ENCODE measurements at places on chromosomes 1 and 21. TPM values are rescaled to one million over a fixed set of nuclear protein-coding genes. Genes with fewer than 3 reads are reported as not detected.

Gene NBPF9
- total RNA-seq = 18.5 TPM

Gene C1orf167
- not detected for total RNA-seq

Gene TRIM63
- not detected for total RNA-seq

Gene C1QB
- total RNA-seq = not detected

Gene ELOVL1
- 131 TPM for total RNA-seq

Gene CYP4B1
- total RNA-seq = not detected

Gene TACSTD2
- 3.0 TPM for total RNA-seq

Gene RNU1-2
- 1,553 TPM for total RNA-seq

Gene CPLANE2
- total RNA-seq = 8.2 TPM

Gene RUNX3
- total RNA-seq = 2.5 TPM

Gene MTF2
- total RNA-seq = 56.4 TPM

Gene WNT9A
- 4.1 TPM for total RNA-seq

Gene CD2
- 0.14 TPM for total RNA-seq

Gene GBP4
- total RNA-seq = 0.34 TPM

Gene OR6N1
- total RNA-seq = not detected

DNA sequence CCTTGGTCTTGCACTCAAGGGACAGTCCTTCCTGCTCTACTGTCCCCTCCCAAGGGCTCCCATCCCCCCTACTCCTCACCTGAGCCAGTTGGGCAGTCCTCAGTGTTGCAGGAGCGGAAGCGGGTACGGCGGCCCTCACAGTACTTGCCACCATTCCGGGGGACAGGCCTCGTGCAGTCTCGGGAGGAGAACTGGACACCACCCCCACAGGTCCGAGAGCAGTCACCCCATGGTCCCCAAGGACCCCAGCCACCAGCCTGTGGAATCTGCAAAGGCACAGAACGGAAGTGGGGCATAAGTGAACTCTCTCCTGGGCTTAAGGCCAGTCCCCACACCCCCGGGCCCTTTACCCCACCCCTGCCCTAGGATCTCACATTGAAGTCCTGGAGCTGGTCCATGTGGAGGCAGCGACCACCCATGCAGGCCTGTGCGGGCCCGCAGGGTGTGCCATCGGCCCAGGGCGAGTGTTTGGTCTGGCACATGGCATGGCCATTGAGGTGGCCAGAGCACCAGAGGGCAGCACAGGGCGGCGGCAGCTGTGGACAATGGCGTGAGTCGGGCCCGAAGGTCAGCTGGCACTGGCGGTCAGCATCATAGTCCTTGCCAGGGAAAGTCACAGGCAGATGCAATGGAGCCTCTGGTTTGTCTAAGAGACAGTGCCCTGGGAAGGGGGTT lies 5.2 kb downstream of the ADAMTS4 start:
- DNase-seq = no peak

DNA sequence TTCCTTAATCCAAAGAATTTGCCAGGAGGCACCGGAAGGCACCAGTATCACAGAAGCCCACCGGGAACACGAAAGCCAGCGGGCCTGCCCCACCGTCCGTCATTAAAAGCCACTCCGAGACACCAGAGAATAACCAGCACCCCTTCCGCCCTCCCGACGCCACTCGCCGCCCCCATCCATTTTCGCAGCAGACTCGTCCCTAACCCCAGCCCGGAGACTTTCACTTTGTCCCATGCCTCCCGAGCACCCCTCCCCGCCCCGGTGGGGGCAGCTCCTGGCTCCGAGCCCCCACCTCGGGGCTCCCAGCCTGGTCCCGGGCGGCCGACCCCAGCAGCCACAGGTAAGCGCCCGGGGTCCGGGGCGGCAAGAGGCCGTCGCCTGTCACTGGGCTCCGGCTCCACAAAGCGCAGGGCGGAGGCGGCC lies 105.4 kb downstream of the SLC45A1 start:
- DNase-seq = no peak

GRCh38 chr1:89900791-89901708 lies 80.2 kb downstream of the LRRC8D start:
- DNase-seq = no peak

DNA sequence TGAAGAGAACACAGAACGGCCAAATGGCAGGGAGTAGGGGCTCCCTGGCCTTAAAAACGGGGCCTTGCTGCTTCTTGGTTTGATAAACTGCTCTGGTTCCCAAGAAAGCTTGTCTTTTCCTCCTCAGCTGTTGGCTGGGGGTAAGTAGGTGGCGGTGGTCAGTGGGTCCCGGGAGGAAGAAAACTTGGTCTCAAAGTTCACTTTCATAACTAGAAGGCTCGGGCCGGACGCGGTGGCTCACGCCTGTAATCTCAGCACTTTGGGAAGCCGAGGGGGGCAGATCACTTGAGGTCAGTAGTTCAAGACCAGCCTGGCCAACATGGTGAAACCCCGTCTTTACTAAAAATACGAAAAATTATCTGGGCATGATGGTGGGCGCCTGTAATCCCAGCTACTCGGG lies 47.3 kb upstream of the CTBS start:
- no peak for DNase-seq

DNA sequence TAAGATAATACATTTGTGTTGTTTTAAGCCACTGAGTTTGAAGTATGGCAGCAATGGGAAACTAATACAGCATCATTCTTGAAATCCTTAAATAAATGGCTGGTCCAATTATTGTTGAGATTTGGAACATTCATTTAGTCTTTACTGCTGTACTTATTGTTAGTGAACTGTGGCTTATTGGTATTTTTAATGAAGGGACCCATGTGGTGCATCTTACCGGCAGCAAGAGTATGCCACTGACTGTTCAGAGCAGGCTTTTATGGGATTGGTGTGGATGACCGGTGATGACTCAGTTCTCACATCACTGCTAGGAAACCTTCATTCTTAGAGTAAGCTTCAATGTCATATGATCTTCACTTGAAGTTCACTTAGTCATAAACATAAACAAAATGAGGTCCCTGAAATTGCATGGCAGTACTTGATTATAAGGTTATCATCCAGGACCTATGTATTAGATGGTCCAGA lies 31.5 kb downstream of the PRKAA2 start:
- peak; percentile 65 for DNase-seq

GRCh38 chr21:45979141-45979631 lies 2.4 kb upstream of the COL6A1 start:
- no peak for DNase-seq

- no peak for DNase-seq
Measured at GRCh38 chr1:29842130-29842529, 605.8 kb downstream of the PTPRU start.

DNA sequence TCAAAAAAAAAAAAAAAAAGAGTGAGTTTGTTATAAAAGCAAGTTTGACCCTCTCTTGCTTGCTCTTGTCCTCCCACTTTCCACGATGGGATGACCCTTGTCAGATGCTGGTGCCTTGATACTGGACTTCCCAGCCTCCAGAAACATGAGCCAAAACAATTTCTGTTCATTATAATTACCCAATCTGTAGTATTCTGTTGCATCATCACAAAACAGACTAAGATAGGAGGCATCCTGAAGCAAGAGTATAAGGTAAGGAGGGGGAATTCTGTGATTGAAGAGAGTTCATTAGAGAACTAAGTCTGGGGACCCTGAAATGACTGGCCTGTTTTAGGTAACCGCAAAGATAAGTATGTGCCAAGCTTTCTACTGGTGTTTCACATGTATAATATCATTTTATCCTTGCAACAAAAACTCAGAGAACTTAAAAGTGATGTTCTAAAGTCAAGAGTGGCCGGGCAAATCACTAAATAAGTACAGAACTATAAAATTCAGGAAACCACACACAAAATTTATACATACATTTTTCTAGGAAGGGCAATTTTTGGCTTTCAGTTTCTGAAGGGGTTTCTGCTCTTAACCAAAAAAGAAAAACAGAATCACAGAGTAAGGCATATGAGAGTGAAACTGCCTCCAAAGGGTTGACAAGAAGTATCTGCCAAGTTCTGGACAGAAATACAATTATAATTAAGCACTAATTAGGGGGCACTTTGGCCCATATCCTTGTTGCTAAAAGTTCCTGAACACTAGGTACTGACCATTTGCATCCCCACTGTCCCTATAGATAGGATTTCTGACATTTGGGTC lies 14.0 kb downstream of the DNALI1 start:
- DNase-seq = no peak

GRCh38 chr1:207248544-207249198 lies 72.8 kb upstream of the CD55 start:
- DNase-seq = no peak

DNA sequence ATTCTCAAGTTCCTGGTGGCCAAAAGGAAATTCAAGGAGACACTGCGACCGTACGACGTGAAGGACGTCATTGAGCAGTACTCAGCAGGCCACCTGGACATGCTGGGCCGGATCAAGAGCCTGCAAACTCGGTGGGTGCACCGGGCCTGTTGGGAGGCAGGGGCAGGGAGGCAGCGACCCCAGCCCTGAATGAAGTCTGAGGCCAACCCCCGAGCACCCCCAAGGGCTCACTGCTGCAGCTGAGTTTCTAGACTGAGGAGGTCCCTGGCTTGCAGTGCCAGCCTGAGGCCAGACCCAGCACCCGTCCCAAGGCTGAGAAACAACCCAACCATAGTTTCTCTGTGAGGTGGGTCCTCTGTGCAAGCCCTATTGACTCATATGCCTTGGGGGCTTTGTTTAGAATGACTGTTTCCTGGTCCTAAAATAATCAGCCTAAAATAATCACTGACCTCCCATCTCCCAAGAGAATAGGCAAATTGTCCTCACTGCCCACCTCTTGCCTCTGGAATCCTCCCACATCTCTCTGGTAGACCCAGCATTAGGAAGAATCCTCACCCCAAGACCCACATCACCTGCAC lies 27.1 kb downstream of the CITED4 start:
- no peak for DNase-seq

GRCh38 chr1:161886589-161886988 lies 120.5 kb downstream of the ATF6 start:
- no peak for DNase-seq

DNA sequence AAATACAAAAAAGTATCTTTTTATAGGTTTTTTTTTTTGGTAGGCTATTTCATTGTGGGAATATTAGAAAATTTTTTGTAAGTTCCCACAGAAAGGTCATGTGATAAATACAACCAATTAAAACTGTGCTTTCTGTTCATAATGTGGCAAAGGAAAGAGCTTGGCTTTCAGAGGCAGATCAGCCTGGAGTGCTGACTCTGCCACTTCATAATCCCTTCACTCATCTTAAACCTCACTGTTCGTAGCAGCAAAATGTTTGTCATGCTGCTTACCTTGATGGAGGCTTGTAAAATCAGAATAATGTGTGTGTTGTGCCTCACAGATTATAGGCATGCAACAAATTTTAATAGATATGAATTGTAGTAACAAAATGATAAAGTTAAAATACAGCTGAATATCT lies 176.8 kb downstream of the ZP4 start:
- no peak for DNase-seq

- no peak for DNase-seq
Measured at GRCh38 chr1:60709426-60709825, 372.9 kb upstream of the NFIA start.

- DNase-seq = peak; percentile 51
Measured at GRCh38 chr21:32424674-32425073, 12.2 kb downstream of the EVA1C start.

- no peak for DNase-seq
Measured at GRCh38 chr1:174266476-174266875, 107.2 kb downstream of the RABGAP1L start.

GRCh38 chr1:209755926-209756614 lies at the start of gene TRAF3IP3:
Gene TRAF3IP3, plus strand, starts transcription at chr1:209756053. Its CDS starts 3,987 bp downstream, at chr1:209760040.
- DNase-seq = no peak

DNA sequence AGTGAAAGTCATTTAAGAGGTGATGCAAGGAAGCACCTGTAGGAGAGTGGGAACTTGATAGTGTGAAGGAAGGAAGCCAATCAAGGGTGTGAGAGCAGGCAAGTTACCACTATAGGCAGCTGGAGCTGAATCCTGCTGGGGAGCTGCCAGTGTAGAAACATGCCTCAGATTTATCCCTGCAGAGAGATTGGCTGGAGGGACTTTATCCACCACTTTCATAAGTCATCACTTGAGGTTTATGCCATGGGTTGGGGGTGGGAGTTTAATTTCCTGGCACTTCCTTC lies 443.6 kb downstream of the PLPP3 start:
- DNase-seq = no peak

DNA sequence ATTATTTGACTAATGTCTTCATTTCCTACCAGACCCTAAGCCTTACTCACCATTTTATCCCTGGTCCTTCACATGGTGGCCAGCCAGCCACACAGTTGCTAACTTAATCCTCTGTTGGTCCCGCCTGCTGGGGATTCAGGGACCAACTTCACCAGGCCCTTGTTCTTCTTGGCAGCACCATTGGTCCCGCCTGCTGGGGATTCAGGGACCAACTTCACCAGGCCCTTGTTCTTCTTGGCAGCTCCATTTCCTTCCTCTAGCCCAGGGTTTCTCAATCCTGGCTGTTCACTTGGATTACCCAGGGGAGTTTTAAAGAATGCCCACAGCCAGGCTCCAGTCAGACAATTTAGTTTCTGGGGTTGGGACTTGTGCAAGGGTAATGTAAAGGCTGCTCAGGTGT lies 233.1 kb upstream of the CSF3R start:
- DNase-seq = no peak

GRCh38 chr1:69110851-69111250 lies 456.9 kb upstream of the LRRC7 start:
- no peak for DNase-seq

GRCh38 chr1:24535021-24535424 lies 20.9 kb upstream of the NCMAP start:
- DNase-seq = no peak

DNA sequence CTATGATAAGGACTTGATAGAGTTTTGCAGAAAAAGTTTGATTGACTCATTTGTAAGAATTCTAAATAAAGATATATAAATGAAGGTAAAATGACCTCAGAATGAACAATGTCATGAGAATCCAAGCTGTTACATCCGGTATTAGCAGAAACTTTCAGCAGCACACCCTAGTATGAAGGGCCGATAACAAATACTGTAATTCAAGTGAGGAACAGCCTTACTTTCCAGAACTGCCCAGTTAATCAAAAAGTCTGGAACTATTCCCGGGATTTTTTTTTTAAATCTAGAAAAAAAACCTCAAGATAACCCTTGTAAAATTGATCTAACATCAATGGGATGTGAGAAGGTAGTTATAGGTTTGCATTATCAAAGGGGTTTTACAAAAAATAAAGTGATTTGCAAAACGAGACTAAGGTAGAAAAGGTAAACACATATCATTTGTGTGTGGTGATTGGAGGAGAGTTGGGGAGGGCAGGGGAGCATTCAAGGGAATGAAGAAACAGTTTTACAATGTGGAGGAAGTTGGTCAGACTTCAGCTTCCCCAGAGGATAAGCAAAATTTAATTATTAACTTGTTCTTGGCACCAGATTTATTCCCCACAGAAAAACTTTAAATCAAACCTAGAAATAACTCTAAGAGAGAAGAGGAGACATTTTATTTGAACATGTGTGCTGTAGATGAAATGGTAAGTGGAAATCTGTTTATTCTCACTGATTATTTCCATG lies 75.9 kb upstream of the VCAM1 start:
- DNase-seq = peak; percentile 57
